ENCODE measurements at places on chromosomes 7 and 10. TPM values are rescaled to one million over a fixed set of nuclear protein-coding genes. Genes with fewer than 3 reads are reported as not detected.

The OPN1SW gene
- total RNA-seq: not detected

The CDK14 gene
- 4.9 TPM for total RNA-seq

The EVX1 gene
- total RNA-seq: 0.32 TPM

The AOC1 gene
- total RNA-seq: 308 TPM

The PSPH gene
- total RNA-seq: 7.5 TPM

Data from colonic mucosa (tissue), 4 donors.